Calu3 (cell line): ENCODE measurements at places on chromosomes 1 and 21. TPM values are rescaled to one million over a fixed set of nuclear protein-coding genes. Genes with fewer than 3 reads are reported as not detected.

GRCh38 chr1:177354247-177354646 lies 183.5 kb downstream of the BRINP2 start:
- DNase-seq, result no peak

Gene KIAA0040
- total RNA-seq, result 24.3 and 33.4 TPM in 2 replicates

Gene AMPD2
- total RNA-seq, result 34.0 and 54.6 TPM in 2 replicates

- no peak for DNase-seq
Observed at GRCh38 chr1:51753969-51754368, 124.6 kb downstream of the NRDC start.

GRCh38 chr1:16068356-16069270 lies 4.8 kb downstream of the FAM131C start:
- DNase-seq, result no peak
